ENCODE measurements at places on chromosomes 7 and 10.

GRCh38 chr10:11468126-11468742 lies 143.2 kb downstream of the USP6NL start:
- DNase-seq, result no peak

DNA sequence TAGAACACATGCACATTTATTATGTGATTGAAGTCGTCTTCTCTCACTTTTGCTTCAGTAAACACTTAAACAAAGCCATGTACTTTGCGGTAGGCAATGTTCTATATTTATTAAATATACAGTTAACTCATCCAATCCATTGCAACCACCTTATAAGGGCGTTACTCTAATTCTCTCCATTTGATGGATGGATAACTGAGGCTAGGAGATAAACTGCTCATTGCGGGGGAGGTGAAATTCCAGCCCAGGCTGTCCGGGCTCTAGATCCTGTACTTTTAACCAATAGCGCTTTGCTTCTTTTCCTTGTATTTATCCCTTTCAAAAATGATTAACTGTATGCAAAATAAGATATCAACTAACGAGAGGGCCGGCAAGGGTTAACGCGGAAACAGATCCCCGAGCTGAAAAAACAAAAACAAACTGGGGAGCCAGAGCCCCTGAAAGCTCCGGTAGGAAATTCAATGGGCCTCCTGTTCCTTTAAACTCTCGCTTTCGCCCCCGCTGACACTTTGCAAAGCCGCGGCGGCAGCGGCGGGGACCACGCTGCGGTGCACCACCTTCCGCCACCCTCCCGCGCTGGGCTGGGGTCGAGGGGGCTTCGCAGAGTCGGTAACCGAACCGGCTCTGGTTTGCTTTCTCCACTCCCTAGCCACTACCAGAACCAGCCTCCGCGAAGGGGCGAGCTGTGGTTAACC lies 1.0 kb upstream of the PLXDC2 start:
- no peak for DNase-seq

DNA sequence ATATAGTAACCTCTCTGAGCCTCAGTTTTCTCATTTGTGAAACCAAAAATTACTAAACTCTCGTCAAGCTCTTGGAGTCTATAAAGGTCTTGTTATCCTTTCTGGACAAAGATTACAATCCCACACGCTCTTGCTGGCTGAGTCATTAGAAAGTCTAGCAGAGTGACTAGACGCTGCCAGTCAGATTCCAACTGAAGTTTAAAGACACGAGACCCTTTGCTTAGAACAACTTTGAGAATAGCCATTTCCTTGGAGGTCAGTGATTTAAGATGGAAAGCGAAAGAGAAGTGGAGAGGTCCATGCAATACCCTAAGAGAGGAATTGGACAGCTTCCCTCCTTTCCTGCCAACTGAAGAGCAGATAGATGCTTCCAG lies 119.5 kb downstream of the APBB1IP start:
- no peak for DNase-seq

GRCh38 chr7:158956805-158957509 lies 100.6 kb downstream of the DYNC2I1 start:
- DNase-seq, result no peak

- DNase-seq, result no peak
Observed at GRCh38 chr10:26556748-26557640, 118.9 kb downstream of the APBB1IP start.

GRCh38 chr7:156031679-156032478 lies 219.6 kb upstream of the SHH start:
- DNase-seq, result no peak

- DNase-seq, result no peak
Observed at GRCh38 chr7:126040114-126041045, 1110.8 kb upstream of the POT1 start.

DNA sequence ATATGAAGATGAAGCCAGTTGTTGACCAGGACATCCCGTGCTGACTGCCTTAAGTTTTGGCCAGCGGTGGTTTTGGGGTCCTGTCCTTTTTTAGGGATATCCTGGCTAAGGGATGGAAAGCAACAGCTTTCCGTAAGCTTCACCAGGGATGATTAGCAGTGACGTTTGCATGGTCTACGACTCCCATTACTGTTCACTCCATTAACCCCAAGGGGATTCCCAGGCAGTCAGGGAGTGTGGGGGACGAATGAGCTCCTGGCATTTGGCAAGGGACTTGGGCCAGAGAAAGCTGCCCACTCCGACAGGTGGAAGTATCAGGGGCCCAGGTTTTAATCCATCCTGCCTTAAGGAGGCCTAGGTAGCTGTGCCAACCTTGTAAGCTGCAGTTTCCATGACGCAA lies 66.8 kb downstream of the ITGB1 start:
- DNase-seq, result no peak

DNA sequence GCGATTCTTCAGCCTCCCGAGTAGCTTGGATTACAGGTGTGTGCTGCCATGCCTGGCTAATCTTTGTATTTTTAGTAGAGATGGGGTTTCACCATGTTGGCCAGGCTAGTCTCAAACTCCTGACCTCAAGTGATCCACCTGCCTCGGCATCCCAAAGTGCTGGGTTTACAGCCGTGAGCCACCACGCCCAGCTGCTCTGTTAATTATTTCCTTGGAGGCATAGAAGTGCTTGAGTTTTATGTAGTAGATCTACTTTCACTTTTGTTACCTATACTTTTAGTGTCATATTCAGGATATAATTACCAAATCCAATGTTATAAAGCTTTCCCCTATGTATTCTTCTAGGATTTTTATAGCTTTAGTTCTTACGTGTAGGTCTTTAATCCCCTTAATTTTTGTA lies 1093.0 kb downstream of the GATA3 start:
- no peak for DNase-seq

- DNase-seq, result no peak
Observed at GRCh38 chr7:158815083-158815799, 14.1 kb downstream of the ESYT2 start.

GRCh38 chr7:87226495-87226894 lies 7.0 kb upstream of the TMEM243 start:
- DNase-seq, result no peak

DNA sequence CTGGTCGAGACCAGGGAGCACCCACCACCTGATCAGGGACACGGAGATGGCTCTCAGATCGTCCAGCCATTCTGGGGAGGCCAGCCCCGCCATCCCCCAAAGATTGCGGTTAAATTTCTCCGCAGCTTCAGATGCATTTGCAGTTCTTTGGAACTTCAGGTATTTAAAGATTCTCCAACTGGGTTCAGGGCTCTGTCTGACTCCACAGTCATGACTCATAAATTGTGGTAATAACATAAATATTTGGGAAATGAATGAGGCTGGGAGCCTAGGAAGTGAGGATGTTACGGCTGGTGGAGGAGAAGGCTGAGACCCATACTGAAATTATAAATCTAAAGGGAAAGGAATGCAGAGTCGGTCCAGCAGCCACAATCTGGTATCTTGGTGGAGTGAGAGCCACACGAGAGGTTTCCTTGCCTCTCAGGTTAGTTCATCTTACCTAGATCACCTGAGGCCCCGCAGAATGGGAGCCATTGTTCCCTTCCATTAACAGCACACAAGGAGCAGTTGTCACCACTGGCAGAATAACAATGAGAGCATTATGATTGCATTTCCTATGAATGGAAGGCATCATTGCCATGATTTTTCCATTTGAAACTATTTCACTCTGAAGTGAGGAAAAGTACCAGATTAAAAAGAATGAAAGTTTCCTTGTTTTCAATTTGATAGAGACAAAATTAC lies 26.7 kb upstream of the DNAJB6 start:
- no peak for DNase-seq

GRCh38 chr7:77561352-77561751 lies 24.3 kb downstream of the PTPN12 start:
- no peak for DNase-seq

DNA sequence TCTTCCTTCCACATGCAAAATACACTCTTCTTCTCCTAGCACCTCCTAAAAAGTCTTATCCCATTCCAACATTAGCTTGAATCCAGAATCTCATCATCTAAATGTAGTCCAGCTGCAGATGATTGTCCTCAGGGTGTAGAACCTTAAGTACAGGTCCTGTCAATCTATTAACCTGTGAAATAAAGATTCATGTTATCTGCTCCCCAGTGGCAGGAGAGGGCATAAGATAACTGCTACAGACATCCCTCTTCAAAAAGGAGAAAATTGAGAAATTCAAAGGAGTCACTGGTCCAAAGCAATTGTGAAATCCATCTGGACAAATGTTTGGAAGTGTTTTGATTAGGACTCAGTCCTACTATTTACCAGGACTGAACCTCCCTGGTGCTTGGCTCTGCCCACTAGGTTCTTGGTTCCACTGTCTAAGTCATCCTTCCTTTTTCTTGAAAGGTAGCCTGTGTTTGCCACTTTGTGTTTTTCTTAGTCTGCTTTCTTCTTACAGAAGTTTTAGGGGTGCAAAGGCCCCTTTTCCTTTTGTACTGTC lies 96.2 kb downstream of the ADD3 start:
- no peak for DNase-seq

DNA sequence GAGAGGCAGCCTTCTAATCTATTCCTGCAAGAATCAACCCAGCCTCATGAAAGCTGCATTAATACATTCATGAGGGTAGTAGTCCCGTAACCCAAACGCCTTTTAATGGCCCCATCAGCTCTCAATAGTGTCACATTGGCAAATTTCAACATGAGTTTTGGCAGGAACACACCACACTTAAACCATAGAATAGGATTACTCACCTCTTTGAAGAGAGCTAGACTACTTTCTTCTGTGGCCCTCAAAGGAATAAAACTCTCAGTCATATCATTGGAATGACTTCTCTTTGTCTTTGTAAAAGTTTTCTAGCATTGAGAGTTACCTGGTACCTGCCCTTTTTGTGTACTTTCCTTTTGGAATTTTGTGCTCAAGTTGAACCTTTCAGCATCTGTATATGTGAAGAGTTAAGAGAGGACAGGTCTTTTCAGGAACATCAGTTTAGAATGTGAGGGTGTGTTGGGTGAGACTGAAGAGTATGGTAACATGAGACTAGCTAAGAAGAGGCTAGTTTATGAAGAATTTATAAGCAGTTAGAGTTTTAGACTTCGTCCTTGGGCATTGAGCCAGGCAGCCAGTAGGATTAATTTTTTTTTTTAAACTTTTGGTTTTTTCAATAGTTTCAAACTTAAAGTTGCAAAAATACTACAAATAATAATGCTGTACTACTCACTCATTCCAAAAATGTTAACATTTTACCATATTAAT lies 92.6 kb downstream of the MLLT10 start:
- DNase-seq, result no peak

DNA sequence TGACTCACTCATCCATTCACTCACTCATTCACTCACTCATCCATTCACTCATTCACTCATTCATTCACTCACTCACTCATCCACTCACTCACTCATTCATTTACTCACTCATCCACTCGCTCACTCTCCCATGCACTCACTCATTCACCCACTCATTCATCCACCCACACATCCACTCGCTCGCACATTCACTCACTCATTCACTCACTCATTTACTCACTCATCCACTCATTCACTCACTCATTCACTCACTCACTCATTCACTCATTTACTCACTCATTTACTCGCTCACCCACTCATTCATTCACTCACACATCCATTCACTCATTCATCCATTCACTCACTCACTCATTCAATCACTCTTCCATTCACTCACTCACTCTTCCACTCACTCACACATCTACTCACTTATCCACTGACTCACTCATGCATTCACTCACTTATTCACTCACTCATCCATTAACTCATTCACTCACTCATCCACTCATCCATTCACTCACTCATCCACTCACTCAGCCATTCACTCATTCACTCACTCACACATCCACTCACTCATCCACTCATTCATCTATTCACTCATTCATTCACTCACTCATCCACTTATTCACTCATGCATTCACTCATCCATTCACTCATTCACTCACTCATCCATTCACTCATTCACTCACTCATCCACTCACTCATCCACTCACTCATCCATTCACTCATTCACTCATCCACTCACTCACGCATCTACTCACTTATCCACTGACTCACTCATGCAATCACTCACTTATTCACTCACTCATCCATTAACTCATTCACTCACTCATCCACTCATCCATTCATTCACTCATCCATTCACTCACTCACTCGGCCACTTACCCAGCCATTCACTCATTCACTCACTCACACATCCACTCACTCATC lies 74.0 kb downstream of the CARD11 start:
- DNase-seq, result no peak

DNA sequence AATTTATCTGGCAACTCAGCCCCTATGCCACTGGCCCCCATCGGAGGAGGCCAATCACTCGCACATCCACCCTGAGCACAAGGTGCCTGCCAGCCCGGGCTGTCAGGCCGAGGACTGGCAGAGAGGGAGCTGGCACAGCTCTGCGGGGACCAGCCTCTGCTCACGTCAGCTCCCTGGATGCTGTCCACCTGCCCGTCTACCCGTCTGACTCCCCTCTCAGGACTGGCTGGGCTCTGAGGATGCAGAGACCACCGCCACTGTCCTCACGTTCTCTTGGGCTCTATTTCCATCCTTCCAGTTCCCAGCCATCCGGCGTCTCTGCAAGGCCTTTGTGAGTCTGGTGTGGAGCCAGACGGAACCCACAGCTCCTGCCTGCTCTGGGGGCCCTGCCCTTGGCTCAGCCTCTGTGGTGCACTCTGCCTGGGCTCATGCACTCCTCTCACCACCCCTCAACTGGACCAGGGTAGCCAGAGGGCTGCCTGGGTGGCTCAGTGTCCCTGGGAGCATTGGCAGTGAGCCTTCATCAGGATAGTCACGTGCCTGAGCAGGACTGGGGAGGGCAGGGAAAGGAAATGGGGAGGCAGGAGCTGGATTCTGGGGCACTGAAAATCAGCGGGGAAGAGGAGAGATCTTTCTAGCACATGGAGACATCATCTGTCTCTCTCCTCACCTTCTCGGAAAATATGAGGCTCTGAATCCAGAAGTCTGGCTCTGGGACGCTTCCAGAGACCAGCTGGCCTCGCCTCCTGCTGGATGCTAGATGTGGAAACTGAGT lies 38.0 kb upstream of the PCBD1 start:
- DNase-seq, result no peak

DNA sequence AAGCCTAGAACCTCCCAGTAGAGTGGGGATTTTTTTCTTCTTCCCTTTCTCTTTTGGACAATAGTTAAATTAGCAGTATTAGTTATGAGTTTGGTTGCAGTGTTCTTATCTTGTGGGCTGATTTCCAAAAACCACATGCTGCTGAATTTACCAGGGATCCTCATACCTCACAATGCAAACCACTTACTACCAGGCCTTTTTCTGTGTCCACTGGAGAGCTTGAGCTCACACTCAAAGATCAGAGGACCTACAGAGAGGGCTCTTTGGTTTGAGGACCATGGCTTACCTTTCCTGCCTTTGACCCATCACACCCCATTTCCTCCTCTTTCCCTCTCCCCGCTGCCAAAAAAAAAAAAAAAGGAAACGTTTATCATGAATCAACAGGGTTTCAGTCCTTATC lies 5.4 kb downstream of the OPN1SW start:
- DNase-seq, result no peak

GRCh38 chr7:66735850-66736249 lies 4.7 kb upstream of the RABGEF1 start:
- DNase-seq, result no peak

All from activated CD4-positive, alpha-beta T cell treated with anti-CD3 and anti-CD28 coated beads for 1 hour (primary cell).